ENCODE measurements at places on chromosomes 6 and 20.

GRCh38 chr6:50145125-50145524 lies 95.4 kb upstream of the DEFB112 start:
- DNase-seq: no peak

GRCh38 chr6:28081486-28081751 lies 1.1 kb downstream of the ZNF165 start:
- DNase-seq: no peak

GRCh38 chr20:61719691-61720347 lies 345.9 kb downstream of the TAF4 start:
- peak; percentile 61 for DNase-seq

DNA sequence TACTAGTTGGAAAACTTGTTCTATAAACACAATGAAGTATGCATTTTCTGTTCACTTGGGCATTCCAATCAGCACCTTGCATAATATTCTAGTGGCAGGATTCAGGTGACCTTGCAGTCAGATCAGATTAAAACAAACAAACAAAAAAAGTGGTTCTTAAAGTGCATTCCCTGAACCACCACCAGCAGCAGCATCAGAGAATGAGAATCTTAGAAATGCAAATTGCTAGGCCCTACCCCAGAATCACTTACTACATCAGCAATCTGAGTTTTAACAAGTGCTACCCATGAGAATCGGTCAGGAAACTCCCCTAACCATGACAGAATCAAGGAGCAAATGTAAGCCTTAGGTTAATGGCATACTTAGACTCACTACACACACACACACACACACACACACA lies 41.7 kb downstream of the SNAP25 start:
- no peak for DNase-seq

GRCh38 chr20:10565922-10566897 lies 107.6 kb downstream of the JAG1 start:
- no peak for DNase-seq

DNA sequence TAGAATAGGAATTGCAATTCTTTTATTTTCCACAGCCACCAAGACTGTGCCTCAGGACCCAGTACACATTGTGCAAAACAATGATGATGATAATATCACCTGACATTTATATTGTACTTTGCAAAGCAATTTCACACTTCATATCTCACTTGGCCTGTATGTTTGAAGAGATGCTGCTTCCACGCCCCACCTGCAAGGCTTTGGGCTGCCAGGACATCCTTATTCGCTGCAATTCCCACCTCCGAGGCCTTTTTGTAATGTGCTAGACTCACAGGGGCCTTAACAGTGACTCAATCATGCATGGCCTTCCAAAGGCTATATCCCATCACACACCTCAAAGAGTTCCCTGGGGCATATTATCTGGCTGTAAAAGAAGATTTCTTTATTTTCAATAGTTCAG lies 200.9 kb downstream of the MYLK4 start:
- DNase-seq: no peak

- no peak for DNase-seq
These were observed 333.9 kb upstream of the IRAK1BP1 start for GRCh38 chr6:78533426-78533825.

- DNase-seq: no peak
These were observed 18.7 kb upstream of the PLCG1 start for GRCh38 chr20:41118632-41119031.

Data from activated CD8-positive, alpha-beta memory T cell treated with anti-CD3 and anti-CD28 coated beads, Interleukin-2, amount 50 U/mL, for 48 hours (primary cell).